ENCODE measurements at places on chromosomes 7 and 10. TPM values are rescaled to one million over a fixed set of nuclear protein-coding genes. Genes with fewer than 3 reads are reported as not detected.

GRCh38 chr10:90858461-90858968 lies 676 bp upstream of the HTR7 start:
- DNase-seq = no peak

- DNase-seq = no peak
These were observed 116.7 kb downstream of the REEP3 start for GRCh38 chr10:63637901-63638327.

Gene MMD2
- not detected for polyA plus RNA-seq

- DNase-seq = no peak
These were observed 58.9 kb downstream of the FRMPD2 start for GRCh38 chr10:48215486-48216203.

DNA sequence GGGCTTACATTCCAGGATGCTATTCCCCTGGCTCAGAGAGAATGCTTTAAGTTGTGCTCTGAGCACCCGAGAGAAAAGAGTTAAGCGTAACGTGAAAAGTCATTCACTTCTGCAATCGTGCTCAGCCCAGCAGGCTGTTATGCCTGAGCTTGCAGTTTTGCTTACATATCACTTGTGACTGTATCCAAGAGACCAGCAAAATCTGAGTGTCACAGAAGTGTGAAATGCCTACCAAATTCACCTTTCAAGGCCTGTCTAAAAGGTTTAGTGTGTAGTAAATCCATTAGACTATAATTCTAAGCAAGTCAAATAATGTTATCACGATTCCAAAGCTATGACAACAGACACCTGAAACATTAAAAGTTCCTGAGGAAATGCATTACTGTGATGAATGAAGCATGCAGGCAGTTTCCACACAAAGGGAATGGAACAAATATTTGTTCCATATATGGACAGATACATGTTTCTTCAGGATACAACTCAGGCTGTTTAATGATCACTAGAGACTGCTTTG lies 20.1 kb downstream of the ITGB1 start:
- no peak for DNase-seq

DNA sequence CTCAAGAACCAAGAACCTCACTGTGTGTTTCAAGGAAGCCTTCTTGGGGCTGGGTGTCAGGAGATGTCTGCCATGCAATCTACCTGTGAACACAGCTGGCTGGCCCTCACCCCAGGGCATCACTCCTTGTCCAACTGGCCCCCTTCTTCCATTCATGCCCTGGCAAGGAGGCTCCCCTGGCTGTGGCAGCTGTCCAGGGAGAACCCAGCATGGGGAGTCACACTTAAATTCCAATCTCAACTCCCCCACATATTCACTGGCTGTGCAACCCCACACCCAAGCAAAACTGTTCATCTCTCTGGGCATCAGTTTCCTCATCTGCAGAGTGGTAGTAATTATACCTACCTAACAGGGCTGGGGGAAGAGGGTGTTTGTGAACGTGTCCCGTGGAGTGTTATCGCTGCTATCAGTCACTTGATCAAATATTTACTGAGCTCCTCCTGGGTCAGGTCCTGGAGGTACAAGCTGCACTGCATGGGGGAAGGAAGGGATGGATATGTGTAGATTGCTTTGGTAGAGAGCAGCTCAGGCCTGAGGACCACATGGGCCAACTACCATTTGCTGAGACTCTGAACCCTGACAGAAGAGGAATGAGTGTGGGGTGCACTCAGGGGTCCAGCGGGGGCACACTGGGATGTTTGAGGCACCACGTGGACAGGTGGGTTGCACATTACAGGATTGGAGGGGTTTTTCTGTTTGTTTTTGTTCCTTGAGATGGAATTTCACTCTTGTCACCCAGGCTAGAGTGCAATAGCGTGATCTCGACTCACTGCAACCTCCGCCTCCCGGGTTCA lies 2.1 kb upstream of the GPRIN2 start:
- DNase-seq = no peak

GRCh38 chr7:36667007-36667745 lies 57.1 kb downstream of the AOAH start:
- no peak for DNase-seq

Gene SPDYE9
- 0.20 TPM for polyA plus RNA-seq

Gene TMEM139
- 1.0 TPM for polyA plus RNA-seq

Gene ZP3
- 12.1 TPM for polyA plus RNA-seq
